ENCODE measurements at places on chromosomes 7 and 10.

- no peak for DNase-seq
Measured at GRCh38 chr7:89401099-89401498, 605.6 kb upstream of the TEX47 start.

DNA sequence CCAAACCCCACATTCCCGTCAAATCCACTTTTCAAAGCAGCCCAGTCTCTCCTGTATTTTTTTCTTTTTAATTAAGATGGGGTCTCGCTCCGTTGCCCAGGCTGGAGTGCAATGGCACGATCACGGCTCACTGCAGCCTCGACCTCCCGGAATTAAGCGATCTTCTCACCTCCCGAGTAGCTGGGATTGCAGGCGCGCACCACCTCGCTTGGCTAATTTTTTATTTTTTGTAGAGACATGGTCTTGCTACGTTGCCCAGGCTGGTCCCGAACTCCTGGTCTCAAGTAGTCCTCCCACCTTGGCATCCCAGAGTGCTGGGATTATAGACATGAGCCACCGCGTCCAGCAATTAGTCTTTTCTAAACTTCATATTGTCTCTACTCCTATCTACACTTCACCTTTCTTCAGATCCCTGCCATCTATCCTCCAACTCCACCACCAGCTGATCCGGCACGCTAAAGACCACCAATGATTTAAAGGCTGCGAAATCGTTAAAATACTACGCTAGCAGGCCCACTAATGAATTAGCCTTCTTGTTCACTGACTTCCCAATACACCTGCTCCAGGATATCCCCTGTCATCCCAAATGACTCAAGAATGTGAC is 525 bp upstream of the CHUK start:
- DNase-seq, result no peak

GRCh38 chr10:60521974-60522405 is 132.3 kb upstream of the ANK3 start:
- DNase-seq, result no peak

GRCh38 chr7:11212816-11213215 is 239.1 kb downstream of the PHF14 start:
- DNase-seq, result no peak

DNA sequence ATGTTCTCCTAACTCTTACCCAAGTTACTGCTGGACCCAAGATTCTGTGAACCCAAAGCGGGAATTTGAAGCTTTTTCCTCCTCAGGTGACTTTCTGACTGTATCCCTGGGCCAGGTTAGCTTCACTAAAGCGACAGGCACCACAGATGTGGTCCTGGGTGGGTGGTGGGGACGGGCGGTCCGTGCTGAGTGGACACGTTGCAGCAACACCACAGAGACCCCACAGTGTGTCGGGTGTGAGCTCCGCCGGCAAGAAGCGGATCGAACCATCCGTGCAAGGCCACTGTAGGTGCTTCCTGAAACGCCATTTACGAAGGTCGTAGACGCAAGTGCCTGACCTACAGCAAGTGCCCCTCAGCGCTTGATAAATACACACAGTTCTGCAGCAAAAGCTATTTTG is 325.9 kb downstream of the ADARB2 start:
- no peak for DNase-seq

- no peak for DNase-seq
Measured at GRCh38 chr7:12770227-12770975, 83.0 kb downstream of the ARL4A start.

GRCh38 chr10:759898-760477 is 70.5 kb upstream of the DIP2C start:
- no peak for DNase-seq

DNA sequence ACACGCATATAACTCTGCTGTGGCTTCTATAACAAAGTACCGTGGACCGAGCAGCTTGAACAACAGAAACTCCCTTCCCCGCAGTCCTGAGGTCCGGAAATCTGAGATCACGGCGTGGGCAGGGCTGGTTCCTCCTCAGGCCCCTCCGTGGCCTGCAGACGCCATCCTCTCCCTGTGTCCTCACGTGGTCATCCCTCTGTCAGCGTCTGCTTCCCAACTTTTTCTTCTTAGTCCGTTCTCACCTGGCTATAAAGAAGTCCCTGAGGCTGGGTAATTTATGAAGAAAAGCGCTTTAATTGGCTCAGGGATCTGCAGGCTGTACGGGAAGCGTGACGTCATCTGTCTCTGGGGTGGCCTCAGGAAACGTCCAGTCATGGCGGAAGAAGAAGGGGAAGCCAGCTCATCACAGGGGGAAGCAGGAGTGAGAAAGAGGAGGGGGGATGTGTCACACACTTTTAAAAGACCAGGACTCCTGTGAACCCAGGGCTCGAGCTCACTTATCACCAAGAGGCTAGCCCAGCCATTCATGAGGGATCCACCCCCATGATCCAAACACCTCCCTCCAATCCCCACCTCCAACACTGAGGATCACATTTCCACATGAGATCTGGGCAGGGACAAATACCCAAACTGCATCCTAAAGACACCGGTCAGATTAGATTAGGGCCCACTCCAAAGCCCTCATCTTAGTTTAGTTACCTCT is 91.2 kb upstream of the INSIG1 start:
- DNase-seq, result peak; percentile 68
